ENCODE measurements at places on chromosomes 12 and 14. TPM values are rescaled to one million over a fixed set of nuclear protein-coding genes. Genes with fewer than 3 reads are reported as not detected.

SCNN1A gene
- 0.49 TPM for polyA plus RNA-seq

KERA gene
- polyA plus RNA-seq, result not detected

RAD9B gene
- 0.52 TPM for polyA plus RNA-seq

KRT73 gene
- polyA plus RNA-seq, result 0.24 TPM

PMCH gene
- not detected for polyA plus RNA-seq

NTS gene
- not detected for polyA plus RNA-seq

DNA sequence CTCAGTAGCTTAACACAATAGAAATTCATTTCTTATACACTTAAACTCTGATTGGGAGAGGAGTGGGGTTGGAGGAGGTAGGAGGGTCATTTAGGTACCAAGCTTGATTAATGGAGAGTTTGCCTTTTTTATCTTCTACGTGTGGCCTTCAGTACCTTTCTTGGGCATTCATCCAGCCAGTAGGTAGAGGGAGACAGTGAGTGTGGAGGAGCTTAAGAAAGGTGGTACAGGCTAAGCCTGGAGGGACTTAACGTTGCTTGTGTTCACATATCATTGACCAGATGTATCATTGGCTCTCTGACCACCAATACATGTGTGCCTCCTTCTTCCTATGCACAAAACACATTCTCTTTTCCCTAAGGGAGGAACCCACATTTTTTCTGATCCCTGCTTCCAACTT lies 232.9 kb upstream of the CRY1 start:
- no peak overlapping the region for H3K27ac ChIP-seq
- no peak overlapping the region for H3K4me3 ChIP-seq
- H3K36me3 ChIP-seq, result no peaks in the 10 kb centered on the region
- peaks cover 52% of the 10 kb centered on the region for H3K4me1 ChIP-seq
- H3K27me3 ChIP-seq, result no peaks in the 10 kb centered on the region
- DNase-seq, result no peak

GRCh38 chr14:94046696-94047250 lies 20.6 kb downstream of the OTUB2 start:
- no peaks in the 10 kb centered on the region for H3K4me1 ChIP-seq
- no peak overlapping the region for H3K4me3 ChIP-seq
- DNase-seq, result no peak
- H3K27me3 ChIP-seq, result no peaks in the 10 kb centered on the region

DNA sequence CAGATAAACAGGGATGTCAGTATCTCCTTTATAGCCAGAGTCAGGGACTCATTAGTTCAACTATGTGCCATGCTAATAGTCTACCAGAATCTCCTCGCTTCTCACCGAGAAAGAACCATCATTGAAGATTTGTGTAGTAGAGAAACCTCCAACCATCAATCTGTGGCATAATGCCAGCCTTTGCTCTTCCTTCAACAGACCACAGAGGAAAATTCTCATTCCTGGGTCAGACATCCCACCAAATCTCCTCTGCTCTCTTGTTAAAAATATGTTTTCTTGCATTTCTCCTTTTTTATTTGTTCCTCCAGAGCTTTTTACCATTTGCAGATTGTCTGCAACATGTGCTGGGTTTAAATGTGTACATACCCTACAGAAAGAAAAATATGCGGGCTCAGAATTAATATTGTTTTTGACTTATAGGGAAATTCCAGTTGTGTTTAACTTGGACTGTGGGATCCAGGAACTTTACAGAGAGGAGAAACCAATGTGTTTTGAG lies 64.9 kb downstream of the LLPH start:
- no peaks in the 10 kb centered on the region for H3K27me3 ChIP-seq
- DNase-seq, result no peak
- no peak overlapping the region for H3K4me3 ChIP-seq
- no peaks in the 10 kb centered on the region for H3K4me1 ChIP-seq

GRCh38 chr12:103640410-103640809 lies 53.3 kb downstream of the STAB2 start:
- no peak overlapping the region for H3K27ac ChIP-seq
- H3K4me3 ChIP-seq, result no peak overlapping the region
- H3K36me3 ChIP-seq, result no peaks in the 10 kb centered on the region
- no peaks in the 10 kb centered on the region for H3K27me3 ChIP-seq
- H3K4me1 ChIP-seq, result no peaks in the 10 kb centered on the region

DNA sequence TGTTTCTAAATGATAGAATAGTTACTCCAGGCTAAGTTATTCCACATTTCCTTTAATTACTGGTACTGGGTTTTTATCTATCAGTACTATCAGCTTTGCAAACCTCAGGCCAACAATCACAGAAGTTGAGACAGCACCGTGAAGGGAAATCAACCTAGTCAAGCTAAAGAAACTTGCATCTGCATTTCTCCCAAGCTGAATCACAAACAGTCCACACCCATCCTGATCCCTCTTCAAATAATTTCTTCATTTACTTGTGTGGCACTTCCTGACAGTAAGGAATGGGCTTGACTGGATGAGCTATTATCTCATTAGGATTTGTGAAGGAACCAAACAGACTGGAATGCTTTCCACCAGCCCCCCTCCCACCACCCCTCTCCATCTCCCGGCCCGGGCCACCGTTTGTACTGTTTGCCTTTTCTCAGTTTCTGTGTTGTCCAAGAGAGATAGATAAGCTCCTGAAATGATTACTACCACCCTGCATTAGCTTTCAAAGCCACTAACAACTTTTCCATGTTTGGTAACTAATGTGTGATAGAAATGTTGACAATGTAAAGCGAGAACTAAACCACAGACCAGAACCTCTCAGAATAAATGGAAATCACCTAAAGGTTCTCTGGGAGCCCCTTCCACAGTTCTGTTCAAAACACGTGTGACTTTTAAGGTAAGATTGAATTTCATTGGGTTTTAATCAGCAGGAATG lies 236.3 kb downstream of the SLC25A21 start:
- H3K4me3 ChIP-seq, result no peak overlapping the region
- H3K4me1 ChIP-seq, result no peaks in the 10 kb centered on the region
- no peaks in the 10 kb centered on the region for H3K36me3 ChIP-seq
- H3K27ac ChIP-seq, result no peak overlapping the region
- H3K27me3 ChIP-seq, result no peaks in the 10 kb centered on the region
- DNase-seq, result no peak

DNA sequence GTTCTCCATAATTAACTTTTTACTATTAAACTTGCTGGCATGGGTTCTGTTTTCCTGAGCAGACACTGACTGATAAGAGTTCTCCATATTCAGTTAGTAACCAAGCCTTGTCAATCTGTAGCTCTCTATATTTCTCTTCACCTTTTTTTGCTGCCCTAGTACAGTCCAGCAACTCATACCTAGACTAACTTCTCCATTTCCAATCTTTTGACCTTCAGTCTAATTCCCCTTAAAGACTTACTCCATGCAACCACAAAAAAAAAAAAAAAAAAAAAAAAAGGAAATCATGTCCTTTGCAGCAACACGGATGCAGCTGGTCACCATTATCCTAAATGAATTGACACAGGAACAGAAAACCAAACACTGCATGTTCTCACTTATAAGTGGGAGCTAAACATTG lies 125.7 kb upstream of the KRAS start:
- peaks cover 23% of the 10 kb centered on the region for H3K4me1 ChIP-seq
- H3K4me3 ChIP-seq, result no peak overlapping the region
- no peak for DNase-seq
- H3K36me3 ChIP-seq, result no peaks in the 10 kb centered on the region

- no peak overlapping the region for H3K27ac ChIP-seq
- no peak for DNase-seq
- no peaks in the 10 kb centered on the region for H3K4me1 ChIP-seq
- no peaks in the 10 kb centered on the region for H3K36me3 ChIP-seq
These were observed 95.9 kb downstream of the TTC7B start for GRCh38 chr14:90720336-90720735.

GRCh38 chr14:34688470-34689206 lies 25.8 kb downstream of the CFL2 start:
- H3K27me3 ChIP-seq, result no peaks in the 10 kb centered on the region
- H3K27ac ChIP-seq, result no peak overlapping the region
- H3K36me3 ChIP-seq, result no peaks in the 10 kb centered on the region
- H3K4me3 ChIP-seq, result no peak overlapping the region
- no peak for DNase-seq
- H3K4me1 ChIP-seq, result peaks cover 6% of the 10 kb centered on the region

GRCh38 chr12:1638203-1638602 lies 9.2 kb downstream of the WNT5B start:
- H3K4me1 ChIP-seq, result no peaks in the 10 kb centered on the region
- no peak overlapping the region for H3K4me3 ChIP-seq
- no peaks in the 10 kb centered on the region for H3K27me3 ChIP-seq
- H3K27ac ChIP-seq, result no peak overlapping the region
- no peak for DNase-seq
- H3K36me3 ChIP-seq, result no peaks in the 10 kb centered on the region

- H3K4me3 ChIP-seq, result no peak overlapping the region
- H3K36me3 ChIP-seq, result no peaks in the 10 kb centered on the region
- H3K27ac ChIP-seq, result no peak overlapping the region
- peaks cover 4% of the 10 kb centered on the region for H3K4me1 ChIP-seq
- no peak for DNase-seq
- H3K27me3 ChIP-seq, result no peaks in the 10 kb centered on the region
These were observed 14.2 kb upstream of the BLTP3B start for GRCh38 chr12:100156731-100157426.

DNA sequence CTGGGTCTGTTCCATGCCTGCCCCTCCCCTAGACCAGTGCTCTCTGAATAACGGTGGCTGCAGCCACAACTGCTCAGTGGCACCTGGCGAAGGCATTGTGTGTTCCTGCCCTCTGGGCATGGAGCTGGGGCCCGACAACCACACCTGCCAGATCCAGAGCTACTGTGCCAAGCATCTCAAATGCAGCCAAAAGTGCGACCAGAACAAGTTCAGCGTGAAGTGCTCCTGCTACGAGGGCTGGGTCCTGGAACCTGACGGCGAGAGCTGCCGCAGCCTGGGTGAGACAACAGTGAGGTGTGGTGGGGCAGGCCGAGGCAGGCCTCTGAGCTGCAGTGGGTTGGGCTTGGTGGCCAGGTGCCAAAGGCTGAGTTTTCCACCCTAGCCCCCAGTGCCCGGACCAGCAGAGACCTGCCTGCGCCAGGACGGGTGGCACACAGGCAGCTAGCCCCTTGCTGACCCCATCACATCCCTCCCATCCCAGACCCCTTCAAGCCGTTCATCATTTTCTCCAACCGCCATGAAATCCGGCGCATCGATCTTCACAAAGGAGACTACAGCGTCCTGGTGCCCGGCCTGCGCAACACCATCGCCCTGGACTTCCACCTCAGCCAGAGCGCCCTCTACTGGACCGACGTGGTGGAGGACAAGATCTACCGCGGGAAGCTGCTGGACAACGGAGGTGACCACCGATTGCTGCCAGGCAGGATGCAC lies 28.2 kb upstream of the LRP1-AS start:
- no peak overlapping the region for H3K4me3 ChIP-seq
- H3K36me3 ChIP-seq, result no peaks in the 10 kb centered on the region
- H3K27ac ChIP-seq, result no peak overlapping the region
- peak; percentile 19 for DNase-seq
- no peaks in the 10 kb centered on the region for H3K4me1 ChIP-seq

DNA sequence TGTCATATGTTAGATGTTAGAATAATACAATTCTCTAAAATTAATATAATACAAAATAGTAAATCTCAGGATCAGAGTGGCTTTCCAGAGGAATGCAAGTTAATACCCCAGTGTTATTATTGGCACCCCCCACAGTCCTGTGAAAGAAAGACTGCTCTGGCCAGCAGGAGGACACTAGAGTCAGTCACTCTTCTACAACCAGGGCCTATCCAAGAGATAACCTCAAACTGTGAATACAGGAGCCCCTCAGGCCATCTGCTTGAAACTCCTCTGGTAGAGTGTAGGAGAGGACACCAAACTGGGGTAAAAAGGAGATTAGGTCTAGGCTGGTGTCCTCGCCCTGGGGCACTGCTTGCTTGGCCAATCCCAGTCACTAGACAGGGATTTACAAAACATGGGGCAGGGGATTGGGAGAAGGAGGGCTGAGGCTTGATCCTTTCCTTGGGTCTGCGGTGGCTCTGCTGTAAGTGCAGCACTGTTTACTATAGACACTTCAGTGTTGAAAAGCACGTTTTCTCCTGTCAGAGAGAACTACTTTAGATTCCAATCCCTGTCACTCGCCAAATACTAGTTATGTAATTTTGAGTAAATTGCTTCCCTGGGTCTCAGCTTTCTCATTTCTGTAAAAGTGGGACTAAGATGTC lies 44.5 kb upstream of the PTPRR start:
- no peak for DNase-seq
- no peaks in the 10 kb centered on the region for H3K27me3 ChIP-seq
- no peaks in the 10 kb centered on the region for H3K4me1 ChIP-seq
- H3K36me3 ChIP-seq, result no peaks in the 10 kb centered on the region
- no peak overlapping the region for H3K4me3 ChIP-seq

DNA sequence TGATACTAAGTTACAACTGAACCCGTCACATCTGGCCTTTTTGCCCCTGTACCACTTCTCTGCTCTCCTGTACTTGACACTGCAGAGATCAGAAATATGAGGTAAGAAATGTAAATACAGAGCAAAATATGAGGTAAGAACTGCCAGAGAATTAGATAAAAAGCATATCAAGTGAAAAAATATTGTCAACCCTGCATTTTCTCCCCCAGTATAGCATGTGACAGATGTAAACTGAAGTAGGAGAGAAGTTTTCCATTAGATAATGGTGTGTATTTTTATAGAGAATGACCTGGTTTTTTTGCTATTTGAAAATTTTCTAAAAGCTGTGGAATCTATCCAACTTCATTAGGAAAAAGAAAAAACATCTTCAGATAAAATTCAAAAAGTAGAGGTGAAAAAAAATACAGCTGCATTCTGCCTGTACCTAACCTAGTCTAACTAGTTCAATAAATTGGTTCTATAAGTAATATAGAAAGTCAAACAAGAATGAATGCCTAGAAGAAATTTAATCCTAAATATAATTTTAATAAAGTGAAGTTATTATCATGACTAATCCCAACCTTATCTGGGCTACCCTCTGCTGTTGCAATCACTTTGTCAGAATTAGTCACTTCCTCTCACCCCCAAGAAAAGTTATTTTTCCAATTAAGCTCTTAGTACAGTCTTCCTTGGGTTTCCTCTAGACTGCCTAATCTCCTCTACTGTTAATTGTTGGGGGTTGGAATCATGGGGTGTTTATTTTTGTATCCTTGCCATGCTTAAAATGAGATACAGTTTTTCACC lies 210.0 kb downstream of the RASSF9 start:
- H3K36me3 ChIP-seq, result no peaks in the 10 kb centered on the region
- H3K4me3 ChIP-seq, result no peak overlapping the region
- DNase-seq, result no peak

DNA sequence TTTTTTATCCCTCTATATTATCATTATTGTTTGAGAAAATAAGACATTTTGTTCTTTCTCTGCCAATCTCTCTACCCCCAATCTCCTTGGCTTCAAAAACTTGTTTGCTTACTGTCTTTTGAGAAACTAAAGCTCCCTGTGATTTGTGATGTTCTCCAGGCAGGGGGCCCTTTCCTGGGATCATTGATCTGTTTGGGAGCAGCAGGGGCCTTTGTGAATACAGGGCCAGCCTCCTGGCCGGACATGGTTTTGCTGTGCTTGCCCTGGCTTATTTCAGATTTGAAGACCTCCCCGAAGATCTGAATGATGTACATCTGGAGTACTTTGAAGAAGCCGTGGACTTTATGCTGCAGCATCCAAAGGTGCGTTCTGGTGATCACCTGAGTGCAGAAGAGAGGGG lies 4.5 kb downstream of the ACOT6 start:
- no peak for DNase-seq
- H3K27ac ChIP-seq, result no peak overlapping the region
- H3K4me1 ChIP-seq, result peaks cover 8% of the 10 kb centered on the region
- H3K4me3 ChIP-seq, result no peak overlapping the region
- no peaks in the 10 kb centered on the region for H3K27me3 ChIP-seq
